Activated CD4-positive, alpha-beta T cell treated with anti-CD3 and anti-CD28 coated beads, Interleukin-2, amount 50 U/mL, for 4 hours (primary cell): ENCODE measurements at places on chromosomes 3 and 15.

GRCh38 chr3:13544293-13544831 is 4.6 kb upstream of the FBLN2 start:
- peak; percentile 43 for DNase-seq

DNA sequence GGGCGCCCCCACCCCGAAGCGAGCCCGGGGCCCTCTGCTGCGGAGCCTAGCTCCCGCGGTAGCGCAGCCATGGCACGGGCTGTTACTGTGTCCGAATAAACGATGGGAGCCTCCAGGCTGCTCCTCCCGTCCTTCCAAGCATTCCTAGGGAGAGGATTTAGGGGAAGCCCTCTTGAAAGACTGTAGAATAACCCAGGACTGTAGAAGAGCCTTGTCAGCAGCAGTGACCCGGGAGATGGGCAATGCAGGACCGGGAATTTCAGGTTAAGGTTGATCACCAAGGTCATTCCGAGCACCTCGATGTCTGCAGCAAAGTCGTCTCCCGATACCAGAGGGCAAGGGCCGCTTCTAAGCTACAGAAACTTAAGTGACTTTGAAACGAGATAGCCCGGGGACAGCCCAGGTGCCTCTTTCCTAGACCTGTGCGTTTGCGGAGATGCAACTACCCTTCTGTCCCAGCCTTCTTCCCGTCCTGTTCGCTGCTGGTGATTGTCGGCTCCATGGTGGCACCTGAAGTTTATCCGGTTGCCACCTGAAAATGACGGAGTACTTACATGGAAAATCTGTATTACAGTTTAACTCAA is 753 bp upstream of the MYO5A start:
- peak; percentile 12 for DNase-seq

DNA sequence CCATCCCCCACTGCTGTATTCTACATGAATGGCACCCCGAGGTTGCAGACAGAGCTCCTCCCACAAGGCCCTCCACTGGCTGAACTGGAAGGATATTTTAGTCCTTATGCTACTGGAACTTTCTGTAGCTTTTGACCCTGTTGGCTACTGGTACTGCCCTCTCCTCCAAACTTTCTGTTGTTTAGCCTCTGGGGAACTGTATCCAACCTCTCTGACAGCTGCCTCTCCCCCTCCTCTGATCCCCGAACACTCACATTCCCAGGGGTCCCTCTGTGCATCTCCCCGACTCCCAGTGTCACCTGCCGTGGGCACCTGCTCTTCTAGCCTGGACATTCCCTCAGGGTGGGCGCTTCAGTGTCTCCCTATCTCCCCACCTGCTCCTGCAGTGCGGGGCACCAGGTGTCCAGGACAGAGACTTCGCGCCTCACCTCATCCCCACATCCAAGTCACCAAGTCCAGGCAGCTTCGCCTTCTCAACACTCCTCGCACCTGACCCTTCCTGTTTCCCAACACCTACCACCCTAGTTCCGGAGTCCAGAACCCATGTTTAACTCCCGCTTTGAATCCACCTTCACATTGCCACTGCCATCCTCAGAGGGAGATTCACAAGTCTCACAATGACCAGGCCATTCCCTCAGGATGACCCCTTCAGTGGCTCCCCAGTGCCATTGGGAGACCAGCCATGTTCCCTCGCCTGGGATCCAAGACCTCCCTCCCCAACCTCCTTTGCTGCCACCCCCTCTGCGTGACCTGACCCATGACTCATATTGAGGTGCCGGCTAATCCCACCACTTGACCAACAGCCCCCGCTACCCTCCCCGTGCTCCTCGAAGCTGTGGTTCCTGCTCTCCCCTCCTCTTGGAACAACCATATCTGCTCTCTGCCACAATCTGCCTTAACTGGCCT is 34.2 kb downstream of the BDH1 start:
- DNase-seq = no peak

- no peak for DNase-seq
Measured at GRCh38 chr3:150180334-150180733, 209.6 kb upstream of the PFN2 start.

- no peak for DNase-seq
Measured at GRCh38 chr15:59259137-59259943, 52.7 kb downstream of the LDHAL6B start.

DNA sequence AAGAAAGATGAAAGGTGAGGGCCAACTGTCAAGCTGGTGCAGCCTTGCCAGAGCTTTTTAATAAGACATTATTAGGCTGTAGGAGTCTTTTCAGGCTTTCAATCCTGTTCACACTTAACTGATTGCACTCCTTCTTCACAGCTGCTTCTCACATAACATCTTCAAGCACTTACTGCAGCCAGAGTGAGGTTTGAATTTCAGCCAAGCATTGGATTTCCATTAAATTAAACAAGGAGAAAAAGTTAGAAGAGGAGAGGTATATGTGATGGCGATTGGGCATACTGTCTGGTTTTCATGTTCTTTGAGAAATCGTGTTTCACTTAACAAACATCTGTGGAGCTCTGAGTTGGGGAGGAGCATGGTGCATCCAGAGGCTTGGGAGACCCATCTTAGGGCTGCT is 392.8 kb upstream of the LRRC3B start:
- no peak for DNase-seq

DNA sequence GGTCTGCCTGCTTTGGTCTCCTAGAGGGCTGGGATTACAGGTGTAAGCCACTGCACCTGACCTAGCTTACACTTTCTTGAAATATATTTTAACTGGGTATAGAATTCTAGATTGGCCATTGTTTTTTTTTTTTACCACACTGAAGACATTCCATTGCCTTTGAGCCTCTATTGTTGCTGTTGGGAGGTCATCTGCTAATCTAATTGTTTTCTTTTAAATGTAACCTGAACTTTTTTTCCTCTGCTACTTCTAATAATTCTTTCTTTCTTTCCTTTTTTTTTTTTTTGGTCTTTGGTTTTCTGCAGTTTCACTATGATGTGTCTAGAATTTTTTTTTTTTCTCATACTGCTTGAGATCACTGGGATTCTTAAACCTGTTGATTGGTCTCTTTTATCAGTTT is 28.1 kb downstream of the ERICH6 start:
- DNase-seq = no peak

GRCh38 chr15:92915766-92916435 is 15.8 kb downstream of the CHD2 start:
- DNase-seq = no peak
